ENCODE measurements at places on chromosomes 1 and 21. TPM values are rescaled to one million over a fixed set of nuclear protein-coding genes. Genes with fewer than 3 reads are reported as not detected.

Gene CAPN8
- under 0.01 TPM for total RNA-seq

Gene RNU1-2
- 2,224 TPM for total RNA-seq

Gene TSPEAR
- total RNA-seq = not detected

Gene ALG14
- total RNA-seq = 2.9 TPM

Gene DOCK7
- total RNA-seq = 149 TPM

Gene C1orf21
- 37.1 TPM for total RNA-seq

Gene SLAMF8
- 0.11 TPM for total RNA-seq

Gene HLCS
- 35.7 TPM for total RNA-seq

Gene LCE3E
- not detected for total RNA-seq

Gene HSD3B2
- not detected for total RNA-seq

Gene KANK4
- not detected for total RNA-seq

Gene MIS18A
- 8.7 TPM for total RNA-seq

Gene NES
- total RNA-seq = 32.2 TPM

Gene SIM2
- total RNA-seq = under 0.01 TPM

Gene GBP6
- 0.11 TPM for total RNA-seq

Gene TBX19
- 0.33 TPM for total RNA-seq

Gene S100A14
- not detected for total RNA-seq

Gene PCSK9
- 1.1 TPM for total RNA-seq

Gene KRTAP10-5
- not detected for total RNA-seq

Gene CR1L
- not detected for total RNA-seq

Gene RIMKLA
- 0.12 TPM for total RNA-seq

Gene P3R3URF
- total RNA-seq = not detected

Gene THEM4
- total RNA-seq = 7.0 TPM

Gene CEP104
- total RNA-seq = 21.2 TPM

Gene AMY1B
- total RNA-seq = not detected

Gene SH3D21
- 6.2 TPM for total RNA-seq

Gene KLHL17
- 11.8 TPM for total RNA-seq

Gene LYPD8
- not detected for total RNA-seq

Gene SYPL2
- total RNA-seq = 0.75 TPM

Gene SRGAP2B
- total RNA-seq = 40.8 TPM

Gene VWA5B1
- not detected for total RNA-seq

Gene RHBG
- not detected for total RNA-seq
